Stimulated activated CD8-positive, alpha-beta memory T cell treated with anti-CD3 and anti-CD28 coated beads, Interleukin-12 subunit alpha, Interleukin-12 subunit beta, amount 100 ng/mL, for 4 hours (primary cell): ENCODE measurements at places on chromosomes 3 and 15.

DNA sequence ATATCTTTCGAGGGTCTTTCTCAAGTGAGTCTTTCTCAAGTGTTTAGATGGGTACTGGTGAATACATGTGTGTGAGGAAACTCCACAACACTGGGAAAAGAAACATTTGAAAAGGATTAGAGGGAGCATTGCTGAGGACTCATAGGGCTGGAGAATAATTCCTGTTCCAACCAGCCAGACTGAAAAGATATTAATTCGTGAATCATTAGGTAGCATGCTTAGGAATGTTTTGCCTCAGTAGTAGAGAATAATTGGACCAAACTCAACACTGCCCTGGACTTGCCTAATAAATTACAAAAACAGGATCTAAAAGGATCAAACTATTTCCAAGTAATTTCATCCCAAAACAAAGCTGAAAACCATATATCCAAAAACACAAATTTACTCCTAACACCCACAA, 17.3 kb downstream of the PP2D1 start:
- DNase-seq: no peak

DNA sequence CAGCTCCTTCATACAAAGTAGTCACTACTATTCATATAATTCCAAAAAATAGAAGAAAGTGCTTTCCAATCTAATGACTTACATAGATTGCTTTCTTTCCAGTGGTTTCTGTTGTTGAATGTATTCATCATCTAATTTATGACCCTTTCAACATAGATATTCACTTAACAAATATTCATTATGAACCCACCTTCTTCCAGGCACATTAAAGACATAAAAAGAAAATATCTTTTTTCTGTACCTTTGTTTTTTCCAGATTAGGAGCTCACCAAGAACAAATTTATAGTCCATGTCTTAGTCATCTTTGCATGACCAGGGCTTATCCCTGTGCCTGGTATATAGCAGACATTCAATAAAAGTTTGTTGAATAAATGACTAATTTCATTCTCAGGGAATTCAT, 32.4 kb upstream of the PDZRN3 start:
- no peak for DNase-seq

GRCh38 chr15:99137111-99137546, 32.2 kb downstream of the SYNM start:
- DNase-seq: no peak

- DNase-seq: no peak
Observed at GRCh38 chr3:23405081-23405480, 202.0 kb downstream of the UBE2E2 start.

GRCh38 chr3:169203631-169204550, 459.6 kb downstream of the MECOM start:
- DNase-seq: no peak

DNA sequence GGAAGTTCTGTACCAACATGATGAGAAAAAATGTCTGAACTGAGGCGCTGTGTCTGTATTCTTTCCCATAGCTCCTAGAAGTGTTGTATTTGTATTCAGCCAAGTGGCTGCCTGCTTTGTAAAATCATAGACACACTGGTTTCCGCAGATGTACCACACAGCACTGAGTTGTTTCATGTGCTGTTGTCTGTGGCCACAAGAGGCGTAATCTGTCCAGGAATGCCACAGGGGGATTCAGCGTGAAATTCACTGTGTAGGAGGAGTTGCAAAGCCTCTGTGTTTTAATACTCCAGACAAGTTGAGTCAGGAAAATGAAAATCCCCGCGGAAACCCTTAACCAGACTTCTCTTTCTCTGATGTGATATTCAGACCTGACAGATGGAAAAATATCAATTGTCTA, 462.2 kb downstream of the NSUN3 start:
- DNase-seq: no peak

- DNase-seq: no peak
Observed at GRCh38 chr3:124372775-124373174, 357.5 kb upstream of the UMPS start.

- DNase-seq: no peak
Observed at GRCh38 chr3:95302044-95302443, 1239.2 kb downstream of the NSUN3 start.

DNA sequence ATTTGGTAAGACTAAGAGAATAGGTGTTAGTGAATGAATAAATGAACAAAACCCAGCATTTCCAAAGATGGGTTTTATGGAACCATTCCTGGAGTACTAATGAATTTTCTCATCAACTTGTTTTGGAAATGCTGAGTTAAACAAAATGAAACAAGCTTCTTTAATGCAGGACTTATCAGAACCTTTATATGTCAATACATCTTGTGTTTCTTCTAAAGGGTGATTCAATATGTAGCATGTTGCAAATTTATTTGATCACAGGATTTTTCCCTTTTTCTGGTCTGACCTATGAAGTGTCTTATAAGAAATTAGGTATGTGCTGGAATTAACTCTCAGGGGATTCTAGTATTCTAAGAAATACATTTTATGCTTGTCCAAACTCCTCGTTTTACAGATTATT, 53.2 kb downstream of the EDEM1 start:
- DNase-seq: no peak

- DNase-seq: no peak
Observed at GRCh38 chr3:17942856-17943255, 200.4 kb upstream of the TBC1D5 start.

- DNase-seq: no peak
Observed at GRCh38 chr3:75049533-75049932, 435.1 kb upstream of the CNTN3 start.

- DNase-seq: no peak
Observed at GRCh38 chr3:47283193-47283537, 421 bp downstream of the KLHL18 start.

DNA sequence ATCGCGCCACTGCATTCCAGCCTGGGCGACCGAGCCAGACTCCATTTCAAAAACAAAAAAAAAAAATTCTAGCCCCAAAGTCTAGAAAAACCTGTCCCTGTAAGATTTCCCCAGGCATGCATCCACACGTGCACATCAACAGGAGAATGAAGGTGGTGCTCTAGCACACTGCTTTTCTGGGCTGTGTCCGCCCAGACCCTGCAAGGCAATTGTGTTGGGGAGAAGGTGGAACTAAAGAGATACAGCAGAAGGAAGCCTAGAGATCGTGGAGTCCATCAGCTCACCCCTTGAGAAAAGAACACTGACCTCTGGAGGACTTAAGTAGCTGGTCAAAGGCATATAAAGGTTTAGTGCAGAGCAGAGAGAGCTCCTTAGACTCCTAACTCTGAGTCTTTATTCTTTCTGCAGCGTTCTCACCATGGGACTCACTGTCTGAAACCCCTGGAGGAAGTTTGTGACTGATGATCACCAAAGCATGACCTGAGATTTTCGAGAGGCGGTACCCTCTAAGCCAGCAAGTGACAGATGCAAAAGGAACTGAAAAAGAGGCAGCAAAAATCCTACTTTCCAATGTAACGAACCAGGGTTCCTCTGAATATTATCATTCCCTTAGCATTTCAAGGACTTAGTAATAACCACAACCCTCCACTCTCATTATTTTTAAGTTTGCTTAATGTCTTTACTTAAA, 179.8 kb downstream of the MEX3B start:
- no peak for DNase-seq

- DNase-seq: no peak
Observed at GRCh38 chr15:53670701-53671100, 88.8 kb downstream of the WDR72 start.

GRCh38 chr3:47856669-47857068, 53.7 kb downstream of the DHX30 start:
- DNase-seq: no peak

- DNase-seq: no peak
Observed at GRCh38 chr15:58125333-58125732, 12.8 kb upstream of the AQP9 start.

DNA sequence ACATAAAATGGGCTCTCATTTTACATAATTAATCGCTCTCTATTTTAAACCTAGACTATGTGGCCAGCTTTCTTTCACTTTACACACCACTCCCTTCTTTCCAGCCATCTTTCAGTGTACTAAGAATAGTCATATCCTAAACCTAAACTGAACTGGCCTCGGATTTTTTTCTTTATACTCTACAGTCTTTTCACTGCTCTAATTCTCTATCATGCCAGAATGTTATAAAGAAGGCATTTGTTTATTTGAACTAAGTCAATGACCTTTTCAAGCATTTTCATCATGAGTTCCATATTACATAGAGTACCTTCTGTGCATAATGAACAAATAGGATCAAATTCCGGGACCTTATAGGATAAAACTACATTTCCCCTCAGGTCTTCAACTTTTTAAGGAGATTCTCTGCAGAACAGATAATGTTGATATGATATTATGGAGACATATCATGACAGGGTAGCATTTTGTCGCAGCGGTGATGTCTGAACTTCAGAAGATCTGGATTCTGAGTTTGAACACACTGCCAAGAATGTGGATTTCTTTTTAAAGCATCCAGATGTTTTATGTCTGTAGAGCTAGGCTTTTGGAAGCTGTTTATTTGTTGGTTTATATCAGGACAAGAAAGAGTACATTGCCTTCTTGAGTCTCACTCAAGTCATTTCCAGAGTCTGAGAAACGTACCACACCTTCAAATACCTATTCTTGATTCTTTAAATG, 1047.3 kb downstream of the MCTP2 start:
- DNase-seq: no peak

DNA sequence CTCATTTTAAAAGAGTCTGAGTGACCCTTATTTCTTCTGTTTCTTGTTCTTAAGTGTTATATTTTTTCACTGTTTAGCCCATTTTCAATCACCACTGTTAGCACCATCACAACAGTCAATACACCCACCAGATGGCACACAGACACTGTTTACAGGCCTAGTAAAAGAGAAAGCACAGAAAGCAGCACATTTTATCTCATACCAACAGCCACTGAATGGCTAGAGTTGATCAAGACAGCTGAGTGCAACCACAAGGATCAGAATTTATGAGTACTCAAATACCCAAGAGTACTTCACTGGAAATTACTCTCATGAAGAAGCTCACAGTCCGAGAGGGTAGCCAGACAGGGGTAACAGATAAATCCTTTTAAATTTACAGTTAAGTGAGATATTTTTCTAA, 127.0 kb downstream of the TFDP2 start:
- no peak for DNase-seq

DNA sequence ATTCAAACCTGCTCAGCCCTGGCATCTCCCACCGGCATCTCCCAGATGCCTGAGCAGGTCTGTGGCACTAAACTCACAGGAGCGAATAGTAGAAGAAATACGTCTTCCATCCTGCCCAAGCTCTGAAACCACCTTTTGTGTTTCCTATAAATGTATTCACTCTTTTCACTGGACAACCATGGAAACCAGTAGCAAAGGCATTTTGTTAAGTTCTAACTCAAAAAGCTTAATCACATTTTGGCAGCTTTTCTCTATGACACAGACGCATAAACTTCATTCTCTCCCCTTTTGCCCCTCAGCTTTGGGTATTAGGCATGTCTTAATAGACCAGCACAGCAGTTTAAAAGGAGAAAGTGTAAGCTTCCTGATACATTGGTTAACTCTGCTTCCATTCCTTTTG, 24.5 kb upstream of the ARNT2 start:
- DNase-seq: no peak

DNA sequence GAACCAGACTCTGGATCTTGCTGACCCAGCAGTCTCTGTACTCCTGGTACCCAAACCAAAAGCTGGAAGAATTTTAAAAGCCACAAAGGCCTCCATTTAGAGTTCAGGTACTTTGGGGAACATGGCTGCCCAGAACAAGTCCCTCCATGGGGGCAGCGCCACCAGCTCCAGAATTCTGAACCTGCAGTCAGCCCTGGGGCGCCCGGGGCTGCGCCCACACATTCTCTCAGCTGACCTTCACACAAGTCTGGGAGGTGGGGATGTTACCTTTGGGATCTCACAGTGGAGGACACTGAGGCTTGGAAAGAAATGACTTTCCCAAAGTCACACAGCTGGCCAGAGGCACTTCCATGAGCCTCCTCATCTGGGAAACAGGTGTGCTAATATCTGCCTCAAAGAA, 154.8 kb downstream of the RAB11A start:
- DNase-seq: no peak

- DNase-seq: peak; percentile 6
Observed at GRCh38 chr3:156675830-156676767, 1.7 kb downstream of the TIPARP start.

DNA sequence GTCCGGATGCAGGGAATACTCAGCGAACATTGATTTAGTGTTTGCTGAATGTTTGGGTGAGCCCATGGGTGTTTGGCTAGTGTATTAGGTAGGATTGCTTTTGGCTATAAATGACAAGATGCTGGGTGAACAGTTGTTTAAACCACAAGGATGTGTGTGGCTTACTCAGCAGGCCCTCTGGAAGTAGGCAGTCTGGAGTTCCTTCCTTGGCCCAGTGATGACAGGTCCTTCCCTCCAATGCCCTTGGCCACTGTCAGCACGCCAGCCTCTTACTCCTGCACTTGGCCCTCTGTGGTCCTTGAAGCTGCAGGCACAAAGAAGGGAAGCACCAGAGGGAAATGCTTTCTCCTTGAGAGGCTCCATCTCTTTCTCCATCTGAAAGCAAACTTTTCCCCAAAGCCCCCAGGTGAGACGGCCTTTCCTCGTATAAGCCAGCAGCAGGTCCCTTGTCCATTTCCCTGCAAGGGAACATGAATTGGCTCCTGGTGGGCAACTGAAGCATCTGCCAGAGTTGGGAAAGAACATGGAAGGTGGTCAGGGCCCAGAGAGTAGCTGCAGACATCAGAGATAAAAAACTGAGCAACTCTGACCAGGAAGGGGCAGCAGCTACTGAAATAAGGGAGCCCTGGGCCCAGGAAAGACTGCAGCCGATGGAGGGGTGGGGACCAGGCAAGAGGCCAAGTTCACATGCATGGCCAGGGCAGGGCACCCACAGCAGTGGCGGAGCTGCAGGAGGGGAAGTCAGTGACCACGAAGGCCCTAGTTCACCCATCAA, 105.0 kb downstream of the TPRA1 start:
- no peak for DNase-seq

DNA sequence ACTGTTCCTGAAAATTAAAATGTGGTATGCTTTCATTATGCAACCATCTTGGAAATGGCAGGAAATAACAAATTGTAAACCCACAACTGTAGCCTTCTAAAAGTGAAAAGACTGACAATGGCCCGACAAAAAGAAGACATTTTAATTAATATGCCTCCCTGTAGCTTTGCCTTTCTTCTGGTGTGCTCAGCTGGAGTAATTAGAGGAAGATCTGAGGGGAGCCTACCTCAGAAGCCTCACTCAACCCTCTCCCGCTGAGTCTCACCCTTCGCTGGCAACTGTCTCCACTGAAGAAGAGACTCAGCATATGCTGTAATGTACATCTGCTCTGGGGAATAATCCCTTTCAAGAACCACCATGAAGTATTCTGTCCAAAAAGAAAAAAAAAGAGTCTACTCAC, 104.7 kb upstream of the SETMAR start:
- no peak for DNase-seq

GRCh38 chr3:78455712-78456433, 1311.9 kb downstream of the ROBO1 start:
- DNase-seq: no peak

DNA sequence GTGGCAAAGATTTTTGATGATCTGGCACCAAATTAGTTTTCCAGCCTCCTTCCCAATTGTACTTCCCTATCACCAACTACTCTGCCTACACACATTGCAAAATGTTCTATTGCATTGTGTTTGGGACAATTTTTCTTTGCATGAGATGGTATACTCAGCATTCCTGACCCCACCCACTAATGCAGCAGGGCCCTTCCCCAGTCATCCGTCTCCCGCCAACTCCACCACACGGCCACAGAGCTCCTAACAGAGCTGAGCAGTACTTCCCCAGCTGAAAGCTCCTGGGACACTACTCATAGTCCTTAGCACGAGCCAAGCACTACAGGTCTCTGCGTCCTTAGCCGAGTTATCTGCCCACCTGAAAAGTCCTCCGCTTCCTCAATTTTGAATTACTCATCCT, 34.2 kb downstream of the TXNRD3 start:
- DNase-seq: no peak
